NCI-H446 (cell line): ENCODE measurements at places on chromosomes 5 and 9.

DNA sequence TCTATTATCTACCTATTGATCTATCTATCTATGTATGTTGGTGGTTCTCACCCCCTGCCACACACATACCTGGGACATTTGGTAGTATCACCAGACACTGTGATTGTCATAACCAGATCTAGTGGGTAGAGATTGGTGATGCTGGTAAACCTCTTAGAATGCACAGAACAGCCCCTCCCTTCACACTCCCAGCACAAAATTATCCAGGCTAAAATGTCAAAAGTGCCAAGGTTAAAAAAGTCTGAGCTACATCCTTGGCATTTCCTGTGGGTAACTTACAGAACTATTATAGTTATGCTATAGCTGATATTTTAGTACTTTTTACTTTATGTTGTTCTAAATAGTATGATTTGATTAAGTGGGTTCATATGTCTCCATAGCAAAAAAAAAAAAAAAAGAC lies 151.0 kb downstream of the FER start:
- DNase-seq: no peak

DNA sequence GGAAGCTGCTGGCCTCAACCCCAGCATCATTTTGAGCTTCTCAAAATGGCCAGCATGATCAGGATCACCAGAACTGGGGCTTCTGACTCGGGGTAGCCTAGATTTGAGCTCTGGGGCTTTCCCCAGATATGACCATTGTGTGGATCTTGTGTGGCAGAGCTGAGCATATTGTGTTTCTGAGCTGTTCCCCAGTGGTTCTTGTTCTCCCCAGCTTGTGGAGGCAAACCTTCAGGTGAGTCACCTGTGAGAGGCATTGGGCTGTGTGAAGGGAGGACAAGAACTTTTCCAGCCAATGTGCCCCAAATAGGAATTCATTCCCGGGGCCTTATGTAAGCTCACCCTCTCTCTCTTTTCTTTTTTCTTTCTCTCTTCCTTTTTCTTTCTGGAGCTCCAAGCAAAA lies 80.7 kb upstream of the PITX1 start:
- no peak for DNase-seq

- DNase-seq: peak; percentile 67
These were observed 732 bp downstream of the PRKAA1 start for GRCh38 chr5:40797273-40798011.

- no peak for DNase-seq
These were observed 166.5 kb upstream of the PRR16 start for GRCh38 chr5:120297616-120298015.

GRCh38 chr9:127828262-127829031 lies 25.8 kb downstream of the FPGS start:
- DNase-seq: no peak

- DNase-seq: no peak
These were observed 61.4 kb upstream of the DAB2IP start for GRCh38 chr9:121589986-121590385.

DNA sequence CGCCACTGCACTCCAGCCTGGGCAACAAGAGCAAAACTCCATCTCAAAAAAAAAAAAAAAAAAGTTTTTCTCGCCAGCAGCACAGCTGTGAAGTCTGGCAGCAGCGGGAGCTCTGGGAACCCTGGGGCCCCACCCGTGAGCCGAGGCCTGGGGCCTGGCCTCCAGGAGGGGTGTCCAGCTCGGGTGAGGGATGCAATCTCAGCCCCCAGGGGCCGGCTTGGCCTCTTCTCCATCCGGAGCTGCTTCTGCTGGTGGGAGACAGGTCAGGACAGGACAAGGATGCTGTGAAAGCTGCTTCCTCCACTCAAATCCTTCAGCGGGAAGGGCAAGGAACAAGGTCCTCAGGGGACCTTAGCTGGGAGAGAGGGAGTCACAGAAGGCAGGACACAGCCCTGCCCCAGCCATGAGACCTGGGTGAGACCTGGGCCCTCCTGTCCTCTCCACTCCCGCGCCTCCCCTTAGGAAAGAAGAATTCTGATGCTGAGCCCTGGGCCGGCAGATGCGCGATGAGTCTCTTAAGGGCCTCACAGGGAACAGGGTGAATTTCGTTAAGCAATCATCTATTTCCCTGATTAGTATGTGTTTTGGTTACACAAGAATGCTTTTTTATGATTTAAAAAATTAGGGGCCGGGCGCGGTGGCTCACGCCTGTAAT lies 30.6 kb downstream of the PLPP7 start:
- DNase-seq: no peak

- DNase-seq: peak; percentile 50
These were observed 1.5 kb downstream of the KLF9 start for GRCh38 chr9:70412832-70413463.

- DNase-seq: no peak
These were observed 90.2 kb upstream of the PARP8 start for GRCh38 chr5:50576265-50576664.

DNA sequence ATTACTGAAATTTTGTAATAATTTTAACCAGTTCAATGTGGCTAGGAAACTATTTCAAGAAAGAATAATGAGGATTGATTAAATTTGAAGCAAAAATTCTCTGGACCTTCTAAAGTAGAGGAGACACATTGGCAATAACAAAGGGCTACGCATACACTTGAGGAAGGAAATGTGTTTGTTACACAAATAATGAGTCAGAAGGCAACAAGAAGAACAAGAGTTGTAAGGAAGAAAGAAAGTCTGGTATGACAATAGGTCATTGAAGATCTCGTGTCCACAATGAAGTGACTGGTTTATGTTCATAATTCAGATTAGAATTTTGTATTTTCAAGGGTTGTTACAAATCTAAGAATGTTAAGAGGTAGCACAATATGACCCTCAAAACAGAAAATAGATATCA lies 25.8 kb downstream of the ST8SIA4 start:
- DNase-seq: no peak

GRCh38 chr5:132501629-132501956 lies 11.0 kb upstream of the IRF1 start:
- no peak for DNase-seq

DNA sequence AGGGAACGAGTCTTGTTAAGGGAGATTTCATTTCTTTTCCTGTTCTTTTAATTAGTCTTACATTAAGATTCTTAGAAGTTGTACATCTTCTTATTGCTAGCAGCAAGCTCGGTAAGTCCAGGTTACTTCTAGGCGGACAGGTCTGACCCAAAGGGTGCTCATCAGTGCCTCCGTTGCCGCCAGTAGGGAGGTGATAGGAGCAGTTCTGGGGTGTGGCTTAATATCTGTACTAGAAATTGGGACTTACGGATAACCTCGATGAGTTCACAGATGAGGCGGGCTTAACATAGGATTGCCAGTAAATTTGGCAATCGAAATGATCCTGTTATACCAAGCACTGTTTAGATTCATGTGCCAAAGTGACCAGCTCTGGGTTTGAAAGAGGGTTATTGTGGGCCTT lies 278.8 kb downstream of the FANCC start:
- DNase-seq: no peak

GRCh38 chr5:124061663-124062062 lies 549.7 kb downstream of the CSNK1G3 start:
- DNase-seq: peak; percentile 84

- no peak for DNase-seq
These were observed 48.4 kb upstream of the SNAPC3 start for GRCh38 chr9:15374310-15374709.

- DNase-seq: no peak
These were observed 226.6 kb upstream of the PPP1R2B start for GRCh38 chr5:156623381-156624040.

DNA sequence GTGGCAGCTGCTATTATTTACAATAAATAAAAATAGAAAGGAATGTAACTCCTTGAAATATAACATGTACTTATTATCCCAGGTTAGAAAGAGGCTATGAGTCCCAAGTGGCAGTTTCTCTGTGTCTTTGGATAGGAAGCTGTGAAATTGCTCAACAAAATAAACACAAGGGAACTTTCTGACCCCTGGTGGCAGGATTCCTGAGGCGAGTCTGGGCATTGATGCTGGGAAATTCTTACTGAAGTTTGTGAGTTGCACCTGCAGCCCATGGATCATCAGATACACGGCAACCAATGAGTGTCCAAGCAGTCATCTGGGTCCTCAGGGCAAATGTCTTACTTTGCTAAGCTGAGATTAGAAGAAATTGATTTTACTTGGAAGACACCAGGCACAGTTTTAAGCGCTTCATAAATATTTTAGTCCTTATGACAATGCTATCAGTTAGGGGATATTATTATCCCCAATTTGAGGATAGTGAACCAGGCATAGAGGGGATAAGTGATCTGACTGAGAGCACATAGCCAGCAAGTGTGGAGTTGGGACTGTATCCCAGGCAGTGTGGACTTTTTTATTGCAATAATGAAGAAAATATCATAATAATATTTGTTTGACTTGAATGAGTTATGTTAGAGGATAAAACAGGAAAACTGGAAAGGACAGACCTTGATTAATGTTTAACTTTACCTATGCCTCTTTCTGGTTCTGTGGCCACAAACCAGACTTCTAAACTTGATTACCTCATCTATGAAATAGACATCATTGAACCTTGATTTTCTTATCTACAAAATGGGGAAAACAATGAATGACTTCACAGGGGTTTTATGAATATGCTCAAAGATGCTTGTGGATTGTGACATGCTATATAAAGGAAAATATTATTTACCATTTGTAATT lies 265.5 kb upstream of the ADAMTSL1 start:
- DNase-seq: peak; percentile 68

- DNase-seq: no peak
These were observed 23.6 kb downstream of the ARPC5L start for GRCh38 chr9:124885551-124885950.

DNA sequence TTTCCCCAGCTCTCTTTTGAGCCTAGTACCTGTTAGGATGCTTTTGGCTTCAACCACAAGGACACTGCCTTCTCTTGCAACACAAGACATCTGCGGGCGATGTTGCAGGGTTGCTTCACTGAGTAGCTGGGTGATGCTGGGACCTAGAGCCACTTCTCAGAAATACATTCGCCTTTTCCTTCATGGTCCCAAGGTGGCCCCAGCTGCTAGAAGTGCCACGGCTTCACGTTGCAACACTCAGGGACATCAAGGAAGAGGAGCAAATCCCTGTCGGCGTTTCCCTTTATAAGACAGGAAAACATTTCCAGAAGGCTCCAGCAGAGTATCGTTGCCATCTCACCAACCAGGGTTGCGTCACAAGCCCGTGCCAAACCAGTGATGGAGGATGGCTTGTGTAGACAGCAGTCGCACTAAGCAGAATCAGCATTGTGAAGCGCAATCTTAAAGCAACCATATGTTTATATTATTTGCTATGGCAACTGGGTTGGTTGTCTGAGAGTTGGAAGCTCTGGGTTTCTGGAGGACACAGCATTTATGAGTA lies 62.7 kb downstream of the ANKRD33B start:
- DNase-seq: no peak

- no peak for DNase-seq
These were observed 61.4 kb upstream of the TRIO start for GRCh38 chr5:14081791-14082190.

DNA sequence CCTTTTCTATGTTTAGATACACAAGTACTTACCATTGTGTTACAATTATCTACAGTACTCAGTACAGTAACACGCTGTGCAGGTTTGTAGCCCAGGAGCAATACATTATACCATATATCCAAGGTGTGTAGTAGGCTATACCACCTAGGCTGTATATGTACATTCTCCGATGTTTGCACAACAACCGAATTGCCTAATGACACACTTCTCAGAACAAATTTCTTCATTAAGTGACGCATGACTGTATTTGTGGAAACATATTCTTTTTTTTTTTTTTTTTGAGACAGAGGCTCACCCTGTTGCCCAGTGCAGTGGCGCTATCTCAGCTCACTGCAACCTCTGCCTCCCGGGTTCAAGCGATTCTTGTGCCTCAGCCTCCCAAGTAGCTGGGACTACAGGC lies 4.0 kb upstream of the RAD23B start:
- no peak for DNase-seq

- DNase-seq: no peak
These were observed 43.9 kb upstream of the MTAP start for GRCh38 chr9:21758540-21758939.

DNA sequence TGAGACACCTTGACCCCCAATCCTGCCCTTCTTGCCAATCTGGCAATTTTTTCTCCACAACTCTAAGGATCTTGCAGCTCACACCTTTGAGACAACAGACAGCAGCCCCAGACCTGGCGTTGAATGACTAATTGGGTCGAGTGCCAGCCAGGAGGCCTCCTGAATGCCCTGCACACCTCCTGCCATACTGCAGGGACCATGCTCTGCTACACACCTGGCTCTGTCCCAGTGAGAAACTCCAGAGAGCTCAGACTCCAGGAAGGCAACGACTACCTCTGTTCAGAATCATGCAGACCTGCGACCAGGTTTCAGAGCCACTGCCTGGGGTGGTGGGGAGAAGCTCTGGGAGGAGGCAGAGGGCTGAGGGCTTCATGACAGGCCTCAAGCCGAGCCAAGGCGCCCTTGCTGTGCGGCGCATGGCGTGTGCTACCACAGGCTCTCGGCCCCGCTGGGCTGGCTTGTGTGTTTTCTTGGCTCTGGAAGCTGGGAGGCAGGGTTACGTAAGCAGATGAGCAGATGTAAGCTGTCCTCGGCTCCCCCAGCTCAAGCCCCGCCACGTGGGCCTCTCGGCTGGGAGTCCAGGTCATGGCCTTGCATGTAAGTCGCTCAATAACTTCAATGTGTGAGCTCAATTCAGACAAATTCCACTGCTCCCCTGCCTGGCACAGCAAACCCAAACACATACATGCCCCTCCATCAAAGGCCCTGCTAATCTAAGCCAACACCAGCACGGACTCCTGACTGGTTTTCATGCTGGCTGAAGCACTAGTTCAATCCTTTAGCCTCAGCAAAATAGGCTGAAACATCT lies 27.5 kb downstream of the B4GALT1 start:
- DNase-seq: peak; percentile 89

DNA sequence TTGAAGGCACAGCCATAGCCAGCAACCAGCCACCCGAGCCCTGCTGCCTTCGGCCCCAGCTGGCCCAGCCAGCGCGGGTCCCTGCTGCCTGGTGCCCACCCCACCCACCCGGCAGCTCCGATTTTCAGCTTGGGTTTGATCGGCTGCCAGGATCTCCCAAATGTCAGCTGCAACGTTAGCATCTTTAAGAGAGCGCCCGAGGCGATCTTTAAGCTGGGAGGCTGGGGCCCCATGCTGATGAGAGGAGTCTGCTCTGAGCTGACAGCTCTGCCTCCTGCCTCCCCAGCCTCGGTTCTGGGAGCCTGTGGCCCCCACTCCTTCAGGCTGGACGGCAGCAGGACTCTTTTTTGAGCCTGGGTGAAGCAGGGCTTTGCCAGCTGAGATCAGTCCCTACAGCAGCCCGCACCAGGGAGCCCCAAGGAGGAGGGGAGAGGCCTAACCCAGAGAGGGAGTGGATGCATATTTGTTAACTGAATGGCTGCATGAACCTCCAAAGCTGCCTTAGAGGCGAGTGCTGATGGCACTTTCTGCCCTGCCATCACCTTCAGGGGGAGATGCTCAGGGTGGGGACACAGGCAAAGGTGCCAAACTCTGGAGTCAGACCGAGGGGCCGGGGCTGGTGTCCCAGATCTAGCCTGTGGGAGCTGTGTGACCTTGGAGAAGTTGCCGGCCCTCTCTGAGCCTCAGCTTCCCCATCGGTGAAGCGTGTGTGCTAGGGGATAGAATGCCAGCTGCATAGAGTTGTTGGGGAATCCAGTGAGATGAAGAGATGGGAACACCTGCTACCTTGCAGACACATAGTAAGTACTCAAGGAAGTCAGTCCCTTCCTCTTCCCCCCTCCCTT lies 165.5 kb downstream of the C9orf50 start:
- no peak for DNase-seq
